Heart left ventricle (tissue), 16 donors: ENCODE measurements at places on chromosomes 11 and 22. TPM values are rescaled to one million over a fixed set of nuclear protein-coding genes. Genes with fewer than 3 reads are reported as not detected.

PRG2 gene
- total RNA-seq = 0.14 TPM

JAML gene
- total RNA-seq = 2.0 TPM

MICAL2 gene
- 48.2 TPM for total RNA-seq

CHRDL2 gene
- total RNA-seq = 13.4 TPM

ACRV1 gene
- not detected for total RNA-seq

FAM180B gene
- 0.21 TPM for total RNA-seq

MPEG1 gene
- total RNA-seq = 6.4 TPM

TIGD3 gene
- not detected for total RNA-seq

CATSPERZ gene
- total RNA-seq = not detected

EWSR1 gene
- total RNA-seq = 169 TPM

CCDC73 gene
- not detected for total RNA-seq

PANX2 gene
- not detected for total RNA-seq

KCNQ1OT1 gene
- total RNA-seq = 0.93 TPM

BLID gene
- total RNA-seq = not detected

ZNF215 gene
- total RNA-seq = not detected

WNT11 gene
- 13.1 TPM for total RNA-seq

TIMP3 gene
- total RNA-seq = 137 TPM

SHANK3 gene
- total RNA-seq = 22.1 TPM

TMEM45B gene
- total RNA-seq = not detected

SCGB1D2 gene
- 1.5 TPM for total RNA-seq

NRIP3 gene
- total RNA-seq = 0.63 TPM

EHF gene
- total RNA-seq = 0.50 TPM

AIFM3 gene
- total RNA-seq = 0.40 TPM

UBASH3B gene
- total RNA-seq = 1.3 TPM

DUSP8 gene
- total RNA-seq = 25.2 TPM

FOLR3 gene
- total RNA-seq = not detected

CPT1A gene
- total RNA-seq = 57.8 TPM

RAPSN gene
- 4.4 TPM for total RNA-seq

MIEF1 gene
- total RNA-seq = 15.4 TPM

YAP1 gene
- 93.0 TPM for total RNA-seq

ZC3H12C gene
- total RNA-seq = 16.0 TPM

BIK gene
- total RNA-seq = not detected

POU2AF2 gene
- total RNA-seq = not detected

MUC15 gene
- total RNA-seq = not detected

TUBA8 gene
- total RNA-seq = 58.9 TPM

TTLL8 gene
- total RNA-seq = not detected

CDHR5 gene
- not detected for total RNA-seq

NOX4 gene
- 3.6 TPM for total RNA-seq
